ENCODE measurements at places on chromosomes 11 and 22.
A peak's percentile ranks its signal among the peaks of the same experiment; 100 is the strongest.

DNA sequence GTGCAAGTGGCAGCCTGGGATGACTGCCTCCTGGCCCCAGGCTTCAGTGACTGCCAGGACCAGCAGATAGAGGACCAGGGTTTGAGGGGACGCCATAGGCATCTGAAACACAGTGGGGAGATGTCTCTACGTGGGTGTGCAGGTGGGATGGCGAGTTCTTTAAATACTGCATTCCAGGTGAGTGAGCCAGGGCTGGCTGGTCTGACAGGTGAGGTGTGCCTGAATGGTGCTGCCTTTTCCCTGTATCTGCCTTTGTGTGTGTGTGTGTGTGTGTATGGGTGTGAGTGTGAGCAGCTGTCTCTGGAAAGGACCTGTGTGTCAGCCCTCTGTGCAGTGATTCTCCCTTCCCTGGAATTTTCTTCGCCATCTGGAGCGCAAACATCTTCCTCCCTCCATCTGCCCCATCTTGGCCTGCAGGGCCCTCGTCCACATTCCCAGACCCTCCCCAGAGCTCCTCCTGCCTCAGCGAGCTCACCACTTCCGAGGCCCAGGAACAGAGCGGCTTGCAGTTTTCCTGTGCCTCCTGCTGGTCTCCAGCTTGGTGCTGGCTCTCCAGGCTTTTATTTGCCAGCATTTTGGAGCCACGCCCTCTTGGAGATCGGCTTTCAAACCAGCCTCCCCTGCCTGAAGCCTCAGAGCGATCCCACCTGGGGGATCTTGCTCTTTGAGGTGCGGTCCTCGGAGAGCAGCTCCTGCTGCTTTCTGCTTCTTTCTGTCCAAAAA is at the start of gene GPHA2:
TSS of gene GPHA2 (minus strand) at position 535 of the 723 bp plus-strand sequence. CDS start at position 102, 433 bp downstream.
- no peak for DNase-seq

DNA sequence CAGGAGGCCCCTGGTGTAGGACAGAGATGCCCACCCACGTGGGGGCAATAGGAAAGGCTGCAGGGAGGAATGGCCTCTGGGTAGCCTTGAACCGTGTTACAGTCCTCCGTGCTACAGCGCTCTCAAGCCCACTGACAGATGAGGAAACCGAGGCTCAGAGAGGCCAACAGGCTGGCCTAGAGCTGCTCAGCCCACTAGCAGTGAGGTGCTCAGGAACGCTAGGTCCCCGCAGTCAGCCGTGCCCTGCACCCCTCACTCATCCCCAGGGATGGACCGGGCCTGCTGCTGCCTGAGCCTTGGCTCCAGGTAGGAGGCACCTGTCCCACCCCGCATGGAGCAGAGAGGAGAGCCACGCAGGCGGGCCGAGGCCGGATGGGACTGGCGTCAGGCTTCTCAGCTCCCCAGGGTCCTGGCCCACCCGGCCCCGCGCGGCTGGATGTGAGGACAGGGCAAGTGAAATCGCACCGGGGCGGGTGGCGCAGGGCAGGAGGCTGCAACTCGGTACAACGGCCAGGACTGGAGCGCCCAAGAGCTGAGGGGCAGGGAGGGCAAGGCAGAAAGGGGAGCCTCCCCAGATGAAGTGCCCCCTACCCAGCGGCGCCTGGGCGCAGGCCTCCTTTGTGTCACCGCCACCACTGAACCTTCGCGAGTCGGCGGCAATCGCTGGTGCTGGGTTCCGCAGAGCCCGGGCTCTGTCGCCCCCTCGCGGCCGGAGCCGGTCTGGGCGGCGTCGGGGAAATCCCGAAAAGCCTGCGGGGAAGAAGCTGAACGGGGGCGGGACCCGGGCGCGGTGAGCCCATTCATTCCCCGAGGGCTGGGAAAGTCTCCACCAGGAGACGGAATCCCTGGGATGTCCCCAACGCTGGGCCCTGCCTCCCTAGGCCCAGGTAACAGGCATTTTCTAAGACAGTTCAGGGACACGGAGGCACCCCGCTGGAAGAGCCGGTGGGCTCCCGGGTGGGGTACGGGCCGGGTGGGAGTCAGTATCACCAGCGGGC is 8.4 kb upstream of the SLC2A11 start:
- DNase-seq: peak; percentile 79

DNA sequence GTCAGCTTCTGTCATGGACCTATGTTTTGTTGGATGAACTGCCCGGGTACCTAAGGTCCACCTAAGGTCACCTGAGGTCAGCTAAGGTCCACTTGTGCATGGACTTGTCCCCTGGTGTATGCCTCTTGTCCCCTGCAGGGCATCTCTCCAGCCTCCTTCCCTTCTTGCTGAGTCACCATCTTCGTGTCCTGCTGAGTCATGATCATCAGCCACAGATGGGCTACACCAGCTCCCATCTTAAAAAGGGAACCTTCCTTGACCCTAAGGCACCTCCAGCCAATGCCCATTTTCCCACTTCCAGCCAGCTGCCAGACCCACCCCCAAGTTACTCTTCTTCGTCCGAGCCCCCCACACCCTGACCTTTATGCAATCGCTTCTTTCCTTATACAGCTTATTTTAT is 544.9 kb downstream of the TBC1D22A start:
- DNase-seq: no peak

DNA sequence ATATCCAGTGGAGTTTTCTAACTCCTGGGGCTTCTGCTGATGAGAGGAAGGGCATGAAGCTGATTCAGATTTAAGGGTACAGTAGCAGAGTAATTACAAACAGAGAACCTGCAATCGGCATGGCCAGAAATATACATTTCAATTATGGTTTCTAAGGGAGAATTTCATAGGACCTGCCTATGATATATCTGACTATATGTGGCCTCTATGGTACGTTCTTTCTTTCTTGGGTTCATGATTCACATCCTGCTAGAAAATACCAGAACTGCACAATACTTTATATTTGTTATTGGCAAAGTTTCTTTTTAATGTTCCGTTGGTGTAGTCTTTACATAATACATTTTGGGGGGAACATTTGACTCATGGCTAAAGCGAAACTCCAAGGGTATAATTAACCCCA is 63.1 kb upstream of the TTC12 start:
- no peak for DNase-seq

- no peak for DNase-seq
These were observed 13.0 kb downstream of the OR52K1 start for GRCh38 chr11:4495487-4495886.

- DNase-seq: no peak
These were observed 575.6 kb downstream of the INSC start for GRCh38 chr11:15690320-15690719.

- DNase-seq: no peak
These were observed at the start of gene SLC6A5 for GRCh38 chr11:20599221-20600019. TSS of gene SLC6A5 (plus strand) at chr11:20599608. CDS start at chr11:20599673, 65 bp downstream.

DNA sequence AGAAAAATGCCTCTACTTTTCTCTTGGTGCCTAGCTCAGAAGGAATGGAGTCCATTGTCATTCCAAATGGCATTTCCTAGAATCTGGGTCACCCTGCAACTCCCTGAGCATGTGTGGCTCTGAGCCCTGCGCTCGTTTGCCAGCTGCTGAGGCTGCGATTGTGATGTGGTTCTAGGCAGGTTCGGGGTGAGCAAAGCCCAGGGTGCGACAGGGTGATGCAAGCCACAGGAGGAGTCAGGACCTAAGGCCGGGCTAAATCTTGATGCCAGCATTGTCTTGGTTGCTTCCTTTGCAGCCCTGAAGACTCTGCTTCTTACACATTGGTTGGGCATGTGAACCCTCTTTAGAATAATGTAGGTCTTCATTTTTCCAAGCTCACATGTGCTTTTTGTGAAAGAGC is 131.0 kb downstream of the MORC2 start:
- no peak for DNase-seq

GRCh38 chr11:58485961-58486360 is 21.9 kb downstream of the OR5B21 start:
- no peak for DNase-seq

- DNase-seq: no peak
These were observed 29.8 kb downstream of the NEFH start for GRCh38 chr22:29509815-29510214.

DNA sequence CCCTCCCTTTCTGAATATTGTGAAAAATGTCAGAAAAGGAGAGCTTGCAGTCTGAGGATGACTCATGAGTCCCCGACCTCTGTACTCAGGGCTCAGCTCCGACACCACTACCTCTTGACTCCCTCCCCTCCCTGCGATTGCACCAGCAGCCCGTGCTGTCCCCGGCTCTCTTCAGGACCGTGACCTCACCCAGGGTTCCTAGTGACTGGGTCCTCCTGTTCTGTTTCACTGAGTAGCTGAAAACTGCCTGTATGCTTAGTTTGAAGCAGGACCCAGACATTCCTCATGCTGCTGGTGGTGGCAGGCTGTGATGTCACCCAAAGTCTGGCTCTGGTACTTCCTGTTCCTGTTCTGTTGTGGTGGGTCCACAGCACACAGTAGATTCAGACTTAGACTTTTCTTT is 11.7 kb downstream of the PHRF1 start:
- peak; percentile 46 for DNase-seq

DNA sequence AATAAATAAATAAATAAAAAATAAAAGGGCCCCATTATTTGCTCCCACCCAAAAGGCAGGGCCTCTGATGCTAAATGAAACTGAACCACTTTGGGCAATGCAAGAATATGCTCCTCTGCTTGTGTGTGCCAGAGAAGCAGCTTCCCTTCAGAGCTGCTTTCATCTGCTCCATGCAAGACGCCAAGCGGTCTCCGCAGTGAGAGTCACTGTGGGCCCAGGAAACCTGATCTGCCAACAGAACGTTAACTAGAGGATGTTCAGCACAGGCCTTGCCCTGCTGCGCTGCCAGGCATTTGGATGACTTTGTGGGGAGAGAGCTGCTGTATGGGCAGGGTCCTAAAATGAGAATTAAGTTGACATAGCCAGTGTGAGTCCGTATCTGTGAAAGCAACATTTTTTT is 43.7 kb upstream of the APOA1 start:
- no peak for DNase-seq

- DNase-seq: no peak
These were observed 360.2 kb downstream of the KCNA4 start for GRCh38 chr11:29656597-29656996.

DNA sequence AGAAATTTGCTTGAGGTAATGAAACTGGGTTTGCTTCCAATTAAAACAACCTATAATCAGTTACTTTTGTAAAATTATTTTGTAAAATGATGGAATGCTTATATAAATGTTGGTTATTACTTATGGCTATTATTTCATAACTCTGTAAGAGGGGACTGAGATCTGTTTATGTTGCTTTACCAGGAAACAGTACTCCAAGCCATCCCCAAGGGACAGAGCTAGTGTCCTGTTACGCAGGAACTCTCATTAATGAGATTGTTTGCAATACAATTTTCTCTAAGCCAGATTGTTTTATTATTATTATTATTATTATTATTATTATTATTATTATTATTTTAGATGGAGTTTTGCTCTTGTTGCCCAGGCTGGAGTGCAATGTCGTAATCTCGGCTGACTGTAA is 2.3 kb upstream of the NOX4 start:
- DNase-seq: no peak

- no peak for DNase-seq
These were observed 9.8 kb downstream of the SCN4B start for GRCh38 chr11:118142809-118143208.

DNA sequence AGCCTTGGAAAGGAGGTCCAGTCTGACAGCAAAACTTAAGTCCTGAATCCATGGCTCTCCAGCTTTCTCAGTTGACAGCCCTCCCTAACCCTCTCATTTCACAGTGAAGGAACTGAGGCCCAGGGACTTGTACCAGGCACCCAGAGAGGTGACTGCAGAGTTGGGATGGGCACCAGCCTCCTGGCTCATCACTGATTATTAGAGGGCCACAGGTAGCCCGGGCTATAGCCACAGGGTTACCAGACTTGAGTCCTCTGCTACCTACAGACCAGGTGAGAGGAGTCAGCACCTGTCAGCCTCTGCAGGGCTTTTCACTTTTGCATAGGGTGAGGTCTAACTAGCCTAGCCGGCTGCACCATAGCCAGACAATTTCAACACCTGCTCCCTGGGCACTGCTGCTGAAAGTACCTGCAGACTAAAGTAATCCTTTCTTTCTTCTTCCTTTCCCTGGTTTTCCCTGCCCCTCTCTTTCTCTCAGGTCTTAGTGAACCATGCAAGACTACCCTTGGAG is 37.6 kb downstream of the SYT13 start:
- no peak for DNase-seq

DNA sequence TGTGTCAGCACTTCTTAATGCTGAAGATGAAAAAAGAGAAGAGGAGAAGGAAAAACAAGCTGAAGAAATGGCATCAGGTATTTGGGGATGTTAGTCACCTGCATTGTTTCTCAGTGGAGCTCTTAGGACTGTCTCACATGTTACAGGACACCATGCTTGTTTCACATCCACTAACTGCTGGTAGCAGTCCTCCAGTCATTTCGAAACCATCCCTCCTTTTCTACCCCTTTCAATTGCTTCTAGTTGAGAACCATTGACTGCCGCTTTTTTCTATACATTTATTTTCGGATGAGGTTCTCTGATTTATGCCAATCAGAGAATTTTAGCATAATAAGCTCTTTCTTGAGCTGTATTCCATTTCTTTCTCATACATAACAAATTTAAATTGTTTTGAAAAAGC is 21.5 kb downstream of the BIRC2 start:
- no peak for DNase-seq

DNA sequence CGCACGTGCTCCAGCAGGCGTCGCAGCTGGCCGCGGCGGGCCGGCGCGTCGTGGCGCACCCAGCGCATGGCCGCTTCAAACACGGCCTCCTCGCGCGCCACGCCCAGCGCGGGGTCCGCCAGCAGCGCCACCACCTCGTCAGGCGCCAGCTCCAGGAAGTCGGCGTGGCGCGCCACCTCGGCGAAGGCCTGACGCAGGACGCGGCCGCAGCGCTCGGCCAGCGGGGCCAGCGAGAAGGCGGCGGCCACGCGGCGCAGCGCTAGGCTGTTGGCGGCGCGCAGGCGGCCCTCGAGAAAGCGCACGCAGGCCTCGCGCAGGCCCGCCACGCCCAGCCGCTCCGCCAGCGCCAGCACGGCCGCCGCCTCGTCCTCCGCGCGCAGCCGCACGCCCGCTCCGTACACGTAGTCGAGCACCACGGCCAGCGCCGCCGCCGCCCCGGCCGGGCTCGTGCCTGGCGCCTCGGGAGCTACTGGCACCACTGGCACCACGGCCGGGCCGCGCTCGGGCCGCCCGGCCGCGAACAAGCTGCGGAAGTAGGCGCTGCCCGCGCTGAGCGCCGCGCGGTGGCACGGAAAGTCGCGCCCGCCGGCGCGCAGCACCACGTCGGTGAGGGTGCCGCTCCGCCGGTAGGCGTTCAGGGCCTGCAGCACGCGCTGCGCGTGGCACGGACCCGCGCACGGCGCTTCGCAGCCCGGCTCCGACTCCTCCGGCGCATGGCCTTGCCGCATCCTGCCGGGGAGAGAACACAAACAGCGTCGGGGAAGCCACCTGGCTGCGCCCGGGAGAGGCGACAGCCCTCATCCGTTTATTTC is 2.9 kb downstream of the KLHL35 start:
- DNase-seq: peak; percentile 22

GRCh38 chr11:116731097-116731761 is 41.6 kb downstream of the BUD13 start:
- DNase-seq: no peak

GRCh38 chr11:120634706-120635105 is 123.2 kb downstream of the GRIK4 start:
- DNase-seq: no peak

Data from activated CD4-positive, alpha-beta T cell treated with anti-CD3 and anti-CD28 coated beads, Interleukin-2, amount 50 U/mL, for 24 hours (primary cell).